ENCODE measurements at places on chromosomes 16 and 17.

DNA sequence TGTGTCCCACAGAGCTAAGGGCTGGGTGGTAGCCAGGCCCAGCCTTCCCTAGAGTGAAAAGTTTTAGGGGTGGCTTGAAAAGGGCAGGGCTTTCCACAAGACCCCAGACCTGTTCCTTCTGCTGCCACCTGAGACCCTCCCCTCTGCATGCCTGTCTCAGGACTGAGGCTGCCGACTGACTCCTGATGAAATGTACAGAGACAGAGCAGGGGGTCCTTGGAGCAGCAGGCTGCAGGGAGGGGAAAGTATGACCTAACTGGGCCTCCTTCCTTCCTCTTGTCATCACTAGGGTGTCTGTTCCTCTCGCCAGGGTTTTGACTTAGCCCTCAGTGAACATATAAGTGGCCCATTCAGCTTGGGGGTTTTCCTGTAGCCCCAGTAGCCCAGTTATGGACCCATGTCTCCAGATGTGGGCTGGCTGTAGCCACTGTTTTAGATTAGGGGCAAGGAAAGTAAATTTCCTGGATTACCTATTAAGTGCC is 14.9 kb upstream of the NFATC3 start:
- DNase-seq, result no peak

DNA sequence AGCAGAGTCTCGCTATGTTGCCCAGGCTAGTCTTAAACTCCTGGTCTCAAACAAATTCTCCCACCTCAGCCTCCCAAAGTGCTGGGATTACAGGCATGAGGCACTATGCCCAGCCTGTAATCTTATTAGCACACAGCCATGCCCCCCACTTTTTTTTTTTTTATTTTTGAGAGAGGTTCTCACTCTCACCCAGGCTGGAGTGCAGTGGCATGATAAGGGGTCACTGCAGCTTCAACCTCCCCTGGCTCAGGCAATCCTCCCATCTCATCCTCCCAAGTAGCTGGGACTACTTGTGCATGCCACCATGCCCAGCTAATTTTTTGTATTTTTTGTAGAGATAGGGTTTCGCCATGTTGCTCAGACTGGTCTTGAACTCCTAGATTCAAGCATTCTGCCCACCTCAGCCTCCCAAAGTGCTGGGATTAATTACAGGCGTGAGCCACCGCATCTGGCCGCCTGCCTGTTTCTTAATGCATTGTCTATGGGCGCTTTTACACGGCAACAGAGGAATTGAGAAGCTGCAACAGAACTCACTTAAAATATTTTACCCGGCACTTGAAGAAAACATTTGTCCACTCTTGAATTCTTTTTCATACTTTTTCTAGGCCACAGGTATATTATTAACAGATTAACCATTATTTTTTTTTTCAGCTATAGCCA is 8.8 kb upstream of the CEP20 start:
- DNase-seq, result peak; percentile 34

DNA sequence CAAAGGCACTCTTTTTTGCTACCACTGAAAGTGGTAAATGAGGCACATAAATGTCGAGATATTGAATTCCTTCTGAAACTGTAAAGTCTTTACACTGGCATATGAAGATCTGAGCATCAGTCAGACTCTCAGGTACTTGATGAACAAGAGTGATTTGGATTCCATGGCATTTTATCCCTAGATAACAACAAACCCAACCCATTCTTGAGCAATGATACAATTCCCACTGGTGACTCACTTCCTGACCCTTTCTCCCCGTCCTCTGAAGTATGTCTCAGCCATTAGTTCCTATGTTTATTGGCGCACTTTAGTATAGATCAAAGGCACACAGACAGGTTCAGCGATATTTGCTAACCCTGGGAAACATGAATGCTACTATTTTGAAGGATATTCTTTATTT is 147.0 kb upstream of the RBFOX1 start:
- DNase-seq, result no peak

- DNase-seq, result no peak
Measured at GRCh38 chr16:57022445-57022844, 33.1 kb downstream of the NLRC5 start.

GRCh38 chr16:81006211-81006812 is 373 bp downstream of the CMC2 start:
- peak; percentile 71 for DNase-seq

GRCh38 chr17:36533935-36534839 is 481 bp downstream of the MYO19 start:
- peak; percentile 91 for DNase-seq

DNA sequence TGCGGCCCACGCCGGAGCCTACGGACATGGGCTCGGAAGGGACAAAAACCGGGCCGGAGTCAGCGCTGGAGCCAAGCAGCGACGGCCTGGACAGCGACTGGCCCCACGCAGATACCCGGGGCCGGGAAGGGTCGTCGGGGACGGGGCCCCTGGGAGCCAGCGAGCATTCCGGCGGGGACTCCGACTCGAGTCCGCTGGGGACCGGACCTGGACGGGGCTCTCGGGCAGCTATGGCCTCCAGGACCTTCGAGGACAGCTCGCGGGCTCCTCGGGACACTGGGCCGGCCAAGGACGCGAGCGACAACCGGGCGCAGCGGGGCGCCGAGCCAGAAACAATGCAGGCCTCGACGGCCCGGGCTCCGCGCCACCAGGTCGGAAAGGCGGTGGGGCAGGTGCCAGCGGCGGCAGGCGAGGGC is 1.0 kb downstream of the MYO15B start:
- DNase-seq, result no peak

DNA sequence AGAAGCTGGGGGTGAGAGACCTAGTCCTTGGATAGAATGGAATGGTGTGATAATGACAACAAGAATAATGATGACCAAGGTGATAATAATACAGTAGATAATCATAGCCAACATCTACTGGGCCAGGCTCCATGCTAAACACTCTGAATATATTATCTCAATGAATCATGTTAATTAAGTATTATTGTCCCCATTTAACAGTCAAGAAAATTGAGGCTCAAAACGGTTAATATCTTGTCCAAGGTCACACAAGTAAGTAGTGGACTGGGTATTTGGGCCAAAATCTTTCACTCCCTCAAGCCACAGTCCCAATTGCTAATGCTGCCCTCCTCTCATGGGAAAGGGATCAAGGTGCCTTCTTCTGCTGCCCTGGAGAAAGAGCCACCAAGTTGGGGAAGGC is 3.9 kb upstream of the KRT19 start:
- DNase-seq, result no peak

- no peak for DNase-seq
Measured at GRCh38 chr16:86959091-86959651, 358.0 kb downstream of the C16orf95 start.

DNA sequence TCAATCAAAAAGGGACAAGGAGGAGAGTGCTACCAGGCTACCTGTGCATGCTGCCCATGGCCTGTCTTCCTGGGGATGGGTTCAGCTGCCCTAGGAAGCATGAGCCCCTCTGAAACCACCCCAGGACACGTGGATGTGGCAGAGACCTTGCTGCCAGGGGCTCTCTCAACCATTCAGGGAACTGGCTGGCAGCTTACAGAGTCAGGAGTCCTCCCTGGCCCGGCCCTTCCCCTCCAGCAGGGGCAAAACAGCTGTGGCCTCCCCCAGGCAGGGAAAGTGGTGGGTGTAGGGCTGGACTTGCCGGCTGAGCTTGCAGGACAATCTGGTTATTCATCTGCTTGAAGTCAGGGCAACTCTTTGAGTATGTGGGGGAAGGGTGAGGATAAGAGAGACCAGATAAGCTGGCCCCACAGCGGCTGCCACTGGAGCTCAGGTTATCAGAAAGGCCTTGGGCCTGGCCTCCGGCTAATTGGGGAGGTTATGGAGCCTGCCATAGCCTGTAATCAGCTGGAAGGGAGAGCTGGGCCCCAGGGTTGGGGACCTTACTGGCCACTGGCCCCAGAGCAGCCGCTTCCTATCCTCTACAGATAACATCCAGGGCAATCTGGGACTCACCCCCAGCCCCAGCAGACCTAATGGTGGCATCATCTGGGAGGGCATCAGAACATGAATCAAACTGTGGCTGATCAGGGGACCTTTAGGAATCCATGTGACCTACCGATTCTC is 5.6 kb upstream of the TBX2 start:
- DNase-seq, result peak; percentile 48

GRCh38 chr17:7704601-7705268 is at the start of gene EFNB3:
Gene EFNB3, plus strand, starts transcription at chr17:7705202. Its CDS starts 397 bp downstream, at chr17:7705599.
- peak; percentile 84 for DNase-seq

DNA sequence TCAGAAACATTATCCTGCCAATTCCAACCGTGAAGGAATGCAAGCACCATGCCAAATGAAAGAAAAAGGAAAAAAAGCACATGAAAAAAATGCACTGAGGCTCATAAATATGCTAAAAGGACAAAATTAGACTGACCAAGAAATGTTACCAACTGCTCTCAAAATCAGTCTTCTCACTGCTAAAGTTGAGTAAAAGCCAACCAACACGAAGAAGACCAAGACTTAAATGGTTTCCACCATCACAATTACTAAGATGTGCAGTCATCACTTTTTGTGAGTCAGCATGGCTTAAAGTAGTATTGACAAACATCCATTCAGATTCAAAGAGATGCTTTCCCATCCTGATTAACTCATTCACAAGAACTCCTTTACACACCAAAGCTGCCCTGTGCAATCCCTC is 16.4 kb downstream of the CDYL2 start:
- no peak for DNase-seq

- no peak for DNase-seq
Measured at GRCh38 chr16:89404561-89404960, 85.8 kb downstream of the ANKRD11 start.

DNA sequence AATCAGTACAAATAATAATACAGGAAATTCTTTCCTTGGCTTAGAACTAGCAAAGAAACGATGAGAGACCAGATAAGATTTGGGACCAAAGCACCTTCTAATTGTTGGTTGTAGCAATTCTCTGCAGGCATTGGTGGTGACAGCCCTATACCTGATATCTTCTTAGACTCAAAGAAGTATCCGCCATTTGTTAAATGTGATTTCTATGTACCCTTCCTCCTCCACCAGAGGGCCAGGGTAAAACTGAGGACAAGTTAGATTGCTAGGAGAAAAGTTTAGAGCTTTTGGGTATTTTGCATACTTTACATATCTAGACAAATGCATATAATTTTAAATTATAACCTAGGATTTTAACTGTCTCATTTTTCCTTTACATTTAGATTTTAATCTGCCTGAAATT is 304.3 kb downstream of the HS3ST4 start:
- no peak for DNase-seq

DNA sequence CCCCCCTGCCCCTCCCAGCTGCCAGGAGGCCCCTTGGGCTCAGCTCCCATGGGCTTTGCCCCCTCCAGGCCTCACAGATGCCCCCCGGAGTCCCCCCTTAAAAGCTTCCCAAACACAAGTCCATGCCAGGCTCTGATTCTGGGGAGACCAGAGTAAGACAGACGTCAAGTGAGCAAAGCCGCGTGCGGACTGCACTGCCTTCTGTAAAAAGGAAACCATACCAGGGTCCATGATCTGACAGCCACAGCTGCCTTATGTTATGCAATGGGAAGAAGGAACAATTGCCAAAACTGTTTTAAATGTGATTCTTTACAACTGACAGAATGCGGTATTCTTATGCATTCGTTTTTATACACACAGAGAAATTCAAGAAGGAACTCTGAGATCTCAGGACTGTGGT is 17.9 kb upstream of the HEXD start:
- no peak for DNase-seq

GRCh38 chr17:79201536-79202227 is 127.1 kb downstream of the ENGASE start:
- DNase-seq, result no peak

Data from NCI-H69 (cell line).